Activated CD4-positive, alpha-beta T cell treated with anti-CD3 and anti-CD28 coated beads for 1 hour (primary cell): ENCODE measurements at places on chromosomes 1 and 21.

DNA sequence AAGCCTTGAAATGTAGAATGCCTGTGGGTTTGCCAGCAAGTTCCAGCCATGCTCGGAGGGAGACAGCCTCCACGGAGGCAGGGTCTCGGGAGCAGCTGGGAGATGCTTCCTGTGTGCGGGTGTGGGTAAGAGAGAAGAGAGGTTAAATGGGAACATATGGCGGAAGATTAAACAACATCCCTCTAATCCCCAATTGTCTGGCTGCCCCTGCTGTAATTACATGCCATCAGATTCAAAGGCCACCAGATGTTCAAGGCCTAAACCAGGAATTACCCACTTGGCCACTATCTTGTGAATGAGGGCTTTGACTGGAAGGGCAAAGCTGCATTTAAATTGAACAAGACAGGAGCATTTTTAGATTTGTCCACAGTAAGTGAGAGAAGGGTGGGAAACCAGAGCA lies 81.4 kb upstream of the BACE2 start:
- no peak for DNase-seq

DNA sequence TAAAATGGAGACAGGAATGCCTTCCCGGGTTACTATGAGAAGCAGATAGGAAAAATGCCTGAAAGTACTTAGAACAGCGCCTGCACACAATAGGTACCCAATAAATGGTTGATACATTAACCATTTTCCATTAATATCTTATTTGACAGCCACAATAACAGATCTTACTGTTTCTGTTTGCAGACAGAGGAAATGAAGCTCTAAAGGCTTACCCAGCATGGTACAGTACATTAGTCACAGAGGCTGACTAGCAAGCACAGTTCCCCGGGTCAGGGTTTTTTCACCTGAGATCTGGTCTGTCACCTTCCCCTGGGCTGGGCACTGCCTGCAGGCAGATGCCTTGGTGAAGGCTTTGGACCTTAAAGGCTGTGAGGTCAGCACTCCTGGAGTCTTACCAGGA lies 2.9 kb downstream of the TRIM63 start:
- no peak for DNase-seq

DNA sequence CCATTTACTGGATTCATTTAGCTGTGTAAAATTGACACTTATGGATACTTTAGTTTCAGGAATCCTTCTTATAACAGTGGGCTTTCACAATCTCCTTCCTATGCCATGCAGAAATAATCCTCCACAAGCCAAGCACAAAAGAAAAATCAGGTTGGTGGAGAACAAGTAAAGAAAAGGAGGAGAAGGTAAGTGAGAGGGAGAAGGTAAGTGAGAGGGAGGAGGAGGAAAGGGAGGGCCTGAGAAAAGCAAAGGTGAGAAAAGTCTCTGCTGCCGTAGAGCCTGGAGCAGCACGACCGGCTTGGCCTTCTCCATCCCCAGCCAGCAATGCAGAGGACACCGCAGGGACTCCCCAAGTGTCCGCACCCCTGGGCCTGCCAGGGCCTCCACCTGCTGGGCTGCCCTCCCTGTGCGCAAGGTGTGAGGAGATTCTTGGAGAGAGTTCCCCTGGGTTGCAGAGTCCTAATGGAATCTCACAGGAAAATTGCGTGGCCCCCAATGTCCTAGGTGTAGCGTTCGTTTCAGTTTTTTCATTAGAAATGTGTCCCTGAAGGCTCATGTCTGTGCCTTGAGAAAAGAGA lies 39.0 kb downstream of the PRMT2 start:
- DNase-seq = no peak

- DNase-seq = no peak
These were observed 367.7 kb upstream of the NEGR1 start for GRCh38 chr1:72649991-72650390.

DNA sequence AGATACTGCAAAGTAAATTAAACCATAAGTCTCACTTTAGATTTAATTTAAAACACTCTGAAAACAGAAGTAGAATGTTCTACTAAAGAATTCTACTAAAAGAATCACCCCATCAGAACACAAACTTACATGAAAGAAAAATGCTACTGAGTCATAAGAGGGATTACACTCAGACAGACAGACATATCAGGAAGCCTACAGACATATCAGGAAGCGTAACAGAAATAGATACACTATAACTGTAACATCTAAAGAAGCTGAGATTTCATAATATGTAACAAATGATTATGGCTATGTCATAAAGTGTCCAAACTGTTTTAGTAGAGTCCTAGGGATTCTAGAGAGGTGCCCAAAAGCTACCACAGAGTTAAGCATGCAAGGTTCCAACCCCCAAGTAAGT lies 23.9 kb downstream of the FOXJ3 start:
- DNase-seq = no peak

DNA sequence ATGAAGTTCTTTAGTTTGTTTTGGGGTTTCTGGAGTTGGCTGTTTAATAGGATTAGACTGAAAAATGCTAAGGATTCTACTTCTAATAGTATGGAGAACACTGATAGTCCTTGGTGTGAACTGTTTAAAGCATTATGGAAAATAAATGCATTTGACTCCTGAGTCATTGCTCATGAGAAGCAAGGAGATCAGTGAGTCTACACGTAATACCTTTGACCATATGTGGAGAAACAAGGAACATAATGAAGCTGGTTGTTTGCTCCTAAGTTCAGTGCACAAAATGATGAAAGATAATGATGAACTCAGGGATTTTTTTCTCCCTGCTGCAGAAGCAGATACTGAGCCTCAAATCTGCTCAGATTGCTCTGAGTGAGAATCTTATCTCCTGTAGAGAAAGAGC lies 158.9 kb upstream of the COL11A1 start:
- no peak for DNase-seq

DNA sequence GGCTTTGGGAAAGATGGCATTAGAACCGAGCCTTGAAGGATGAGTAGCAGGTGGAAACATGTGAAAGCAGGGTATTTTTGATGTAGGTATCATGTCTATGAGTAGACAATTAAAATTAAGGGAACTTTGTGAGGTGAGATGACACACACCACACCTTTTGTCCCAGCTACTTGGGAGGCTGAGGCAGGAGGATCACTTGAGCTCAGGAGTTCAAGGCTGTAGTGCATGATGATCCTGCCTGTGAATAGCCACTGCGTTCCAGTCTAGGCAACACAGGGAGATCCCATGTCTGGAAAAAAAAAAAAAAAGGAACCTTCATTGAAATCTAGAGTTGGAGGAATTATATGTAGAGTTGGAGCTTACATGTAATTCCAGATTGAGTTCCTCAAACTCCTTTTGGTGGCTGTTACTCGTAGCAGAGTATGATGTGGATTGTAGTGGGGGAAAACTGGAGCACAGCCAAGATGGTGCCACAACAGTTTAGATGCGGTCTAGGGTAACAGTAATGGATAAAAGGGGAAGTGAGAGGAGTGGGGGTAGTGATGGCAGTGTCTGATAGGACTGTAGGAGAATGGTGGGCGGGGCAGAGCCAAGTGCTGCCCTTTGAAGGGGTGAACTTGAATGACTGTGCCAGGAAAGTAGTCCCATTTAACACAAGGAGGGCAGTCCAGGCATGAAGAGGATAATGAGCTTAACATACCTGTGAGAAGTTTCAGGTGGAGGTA lies 17.4 kb downstream of the AK4 start:
- DNase-seq = no peak

- DNase-seq = no peak
These were observed 5.5 kb downstream of the RASSF5 start for GRCh38 chr1:206512851-206513180.

DNA sequence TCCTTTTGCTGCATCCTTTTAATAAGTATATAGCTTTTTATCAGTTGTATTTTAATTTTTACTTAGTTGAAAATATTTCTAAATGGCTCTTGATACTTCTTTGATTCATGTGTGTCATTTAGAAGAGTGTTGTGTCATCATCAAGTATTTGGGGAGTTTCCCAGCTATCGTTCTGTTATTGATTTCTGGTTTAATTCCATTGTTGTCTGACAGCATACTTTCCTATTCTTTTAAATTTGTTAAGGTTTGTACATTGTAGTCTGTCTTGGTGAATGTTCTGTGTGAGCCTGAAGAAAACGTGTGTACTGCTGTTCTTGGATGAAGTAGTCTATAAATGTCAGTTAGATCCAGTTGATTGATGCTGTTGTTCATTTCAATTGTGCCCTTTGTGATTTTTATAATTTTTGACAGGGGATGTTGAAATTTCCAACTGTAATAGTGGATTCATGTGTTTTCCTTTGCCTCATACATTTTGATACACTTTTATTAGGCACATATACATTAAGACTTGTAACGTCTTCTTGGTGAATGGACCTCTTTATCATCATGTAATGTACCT lies 24.8 kb downstream of the SDCCAG8 start:
- no peak for DNase-seq

- DNase-seq = no peak
These were observed 15.4 kb downstream of the TTLL10 start for GRCh38 chr1:1189111-1189510.

- DNase-seq = no peak
These were observed 11.1 kb upstream of the KCNE1 start for GRCh38 chr21:34523019-34523555.

- DNase-seq = no peak
These were observed 19.0 kb downstream of the FOXO6 start for GRCh38 chr1:41380195-41380594.

DNA sequence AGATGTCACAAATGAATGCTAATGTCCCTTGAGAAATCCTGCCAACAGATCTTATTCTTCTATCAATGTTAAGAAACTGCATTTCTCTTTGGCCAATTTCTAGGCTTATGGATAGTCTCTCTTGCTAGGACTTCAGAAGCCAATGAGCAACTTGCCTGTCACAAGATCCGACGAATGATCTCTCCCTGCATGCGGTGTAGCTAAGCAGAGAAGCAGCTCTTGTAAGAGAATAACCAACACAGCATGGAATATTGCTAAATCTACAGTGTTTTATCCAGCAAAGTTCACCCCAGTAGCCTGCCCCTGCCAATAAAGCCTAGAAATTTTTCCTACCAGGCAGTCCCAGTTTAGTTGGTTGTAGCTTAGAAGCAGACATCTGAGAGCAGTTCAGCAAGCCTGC lies 2.1 kb upstream of the SLC44A5 start:
- DNase-seq = no peak

GRCh38 chr1:170305777-170306512 lies 160.2 kb downstream of the NTMT2 start:
- no peak for DNase-seq

- peak; percentile 44 for DNase-seq
These were observed 3.1 kb upstream of the P3R3URF start for GRCh38 chr1:46179138-46180081.

GRCh38 chr1:76023669-76024435 lies 50.7 kb upstream of the ST6GALNAC3 start:
- no peak for DNase-seq

GRCh38 chr1:963301-963651 lies 2.9 kb downstream of the KLHL17 start:
- DNase-seq = no peak

DNA sequence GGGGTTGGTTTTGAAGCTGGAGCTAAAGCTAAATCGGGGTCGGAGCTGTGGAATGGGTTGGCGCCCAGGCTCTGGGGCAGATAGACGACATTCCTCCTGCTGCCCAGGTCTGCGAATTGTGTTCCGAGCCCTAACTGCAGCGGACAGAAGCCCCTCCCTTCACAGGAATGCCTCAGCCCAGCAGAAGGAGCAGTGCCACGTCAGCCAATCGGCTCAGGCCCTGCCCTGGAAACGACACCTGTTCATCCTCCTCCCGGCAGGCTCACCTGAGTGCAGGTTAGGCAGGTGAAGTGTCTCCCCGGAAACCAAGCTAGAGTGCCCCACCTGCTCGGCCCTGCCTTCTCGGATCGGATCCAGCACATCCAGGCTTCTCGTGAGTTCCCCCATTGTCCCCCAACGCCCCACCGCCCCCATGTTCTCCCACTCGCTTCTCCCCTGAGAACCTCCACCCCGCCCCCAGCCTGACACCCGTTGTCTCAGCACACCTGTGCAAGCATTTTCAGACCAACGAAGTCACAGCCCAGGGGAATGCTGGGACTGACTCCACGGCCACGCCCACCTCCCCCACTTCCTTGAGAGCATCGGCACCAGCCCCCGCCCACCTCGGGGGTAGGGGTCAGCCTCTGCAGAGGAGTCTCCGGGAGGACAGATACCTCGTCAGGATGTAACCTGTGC lies 775 bp downstream of the TMEM125 start:
- DNase-seq = no peak

- no peak for DNase-seq
These were observed 84.2 kb downstream of the LACTBL1 start for GRCh38 chr1:22888320-22889075.

DNA sequence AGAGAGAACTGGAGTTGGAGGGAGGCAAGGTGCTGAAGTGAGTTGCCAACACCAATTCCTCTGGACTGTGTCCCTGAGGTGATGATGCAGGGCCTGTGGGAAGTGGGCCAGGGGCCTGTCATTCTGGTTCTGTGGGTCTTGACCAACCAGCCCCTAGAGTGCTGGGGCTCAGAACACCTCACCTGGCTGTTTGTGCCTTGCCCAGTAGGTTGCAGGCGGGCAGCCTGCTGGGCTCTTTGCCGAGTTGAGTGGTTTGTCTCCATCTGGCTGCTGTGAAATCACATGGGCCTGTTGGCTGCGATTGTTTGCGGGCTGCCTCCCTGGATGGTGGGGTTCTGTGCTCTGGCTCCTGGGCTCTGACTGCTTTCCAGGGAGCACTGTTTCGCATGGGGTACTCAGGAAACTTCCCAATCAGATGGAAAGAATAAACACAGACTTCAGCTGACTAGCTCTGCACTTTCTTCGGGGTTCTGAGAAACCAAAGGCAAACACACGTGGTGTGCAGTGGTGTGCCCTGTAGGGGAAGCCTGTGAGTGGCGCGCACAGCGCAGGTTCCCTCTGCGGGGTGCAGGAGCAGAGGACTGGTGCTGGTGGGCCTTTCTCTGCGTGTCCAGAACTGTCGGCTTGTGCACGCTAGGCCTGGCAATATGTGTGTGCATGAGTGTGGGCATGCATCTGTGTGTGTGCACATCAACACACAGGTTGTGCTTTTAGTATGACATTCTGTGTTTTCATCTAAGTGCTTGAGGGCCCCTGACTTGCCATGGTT lies 95.1 kb downstream of the RHOU start:
- DNase-seq = no peak

- DNase-seq = no peak
These were observed 41.6 kb upstream of the MROH9 start for GRCh38 chr1:170893655-170894297.

GRCh38 chr1:228555074-228555994 lies 68.2 kb downstream of the RNF187 start:
- peak; percentile 17 for DNase-seq

DNA sequence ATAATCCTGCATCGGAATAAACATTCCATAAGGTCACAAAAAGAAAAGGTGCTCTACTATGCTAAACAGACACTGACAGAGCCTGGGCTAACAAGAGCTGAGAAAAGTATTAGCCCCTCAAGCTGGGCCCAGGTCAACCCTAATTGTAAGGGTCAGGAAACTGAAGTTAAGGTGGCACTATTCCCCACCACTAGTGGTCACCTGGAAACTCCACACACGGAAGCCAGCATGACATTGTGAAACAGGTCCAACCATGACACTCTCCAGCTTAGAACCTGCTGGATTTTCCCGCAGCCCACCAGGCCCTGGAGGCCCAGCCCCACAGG lies 1.2 kb downstream of the PTTG1IP start:
- DNase-seq = no peak

GRCh38 chr1:185132534-185132933 lies 24.2 kb downstream of the TRMT1L start:
- DNase-seq = no peak

- DNase-seq = no peak
These were observed 1030.0 kb upstream of the TMPRSS15 start for GRCh38 chr21:19433623-19434022.
